ENCODE measurements at places on chromosomes 7 and 10. TPM values are rescaled to one million over a fixed set of nuclear protein-coding genes. Genes with fewer than 3 reads are reported as not detected.

- no peak for DNase-seq
- H3K27me3 ChIP-seq: no peaks in the 10 kb centered on the region
- H3K36me3 ChIP-seq: no peaks in the 10 kb centered on the region
- H3K4me3 ChIP-seq: no peak overlapping the region
- H3K27ac ChIP-seq: no peak overlapping the region
Observed at GRCh38 chr10:62512732-62513475, 138.7 kb downstream of the ZNF365 start.

GRCh38 chr7:39882148-39882784, 67.8 kb upstream of the CDK13 start:
- H3K36me3 ChIP-seq: no peaks in the 10 kb centered on the region
- DNase-seq: peak; percentile 65
- H3K4me3 ChIP-seq: no peak overlapping the region
- H3K4me1 ChIP-seq: no peaks in the 10 kb centered on the region
- H3K27ac ChIP-seq: no peak overlapping the region

DNA sequence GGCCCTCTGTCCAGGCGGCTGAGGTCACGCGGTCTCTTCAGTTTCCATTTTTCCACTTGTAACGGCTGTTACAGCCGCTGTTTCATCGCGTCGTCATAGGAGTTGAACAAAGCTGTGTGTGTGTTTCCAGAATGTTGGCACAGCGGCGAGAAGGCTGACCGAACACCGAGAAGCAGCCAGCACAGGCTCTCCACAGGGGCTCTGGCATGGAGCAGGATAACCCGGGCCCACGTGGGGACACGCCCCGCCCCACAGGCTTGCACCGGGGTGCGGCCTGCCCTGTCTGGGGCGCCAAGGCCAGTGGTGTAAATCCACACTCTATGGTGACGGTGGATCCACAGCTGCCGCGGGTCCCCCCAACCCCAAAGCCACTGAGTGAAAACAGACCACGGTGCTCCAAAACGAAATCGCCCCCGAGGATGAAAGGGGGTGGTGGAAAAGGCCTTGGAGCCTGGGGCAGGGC, 448.2 kb downstream of the DNAJB6 start:
- no peak overlapping the region for H3K27ac ChIP-seq
- no peaks in the 10 kb centered on the region for H3K4me1 ChIP-seq
- no peak for DNase-seq
- H3K4me3 ChIP-seq: no peak overlapping the region
- H3K27me3 ChIP-seq: no peaks in the 10 kb centered on the region
- H3K36me3 ChIP-seq: no peaks in the 10 kb centered on the region

DNA sequence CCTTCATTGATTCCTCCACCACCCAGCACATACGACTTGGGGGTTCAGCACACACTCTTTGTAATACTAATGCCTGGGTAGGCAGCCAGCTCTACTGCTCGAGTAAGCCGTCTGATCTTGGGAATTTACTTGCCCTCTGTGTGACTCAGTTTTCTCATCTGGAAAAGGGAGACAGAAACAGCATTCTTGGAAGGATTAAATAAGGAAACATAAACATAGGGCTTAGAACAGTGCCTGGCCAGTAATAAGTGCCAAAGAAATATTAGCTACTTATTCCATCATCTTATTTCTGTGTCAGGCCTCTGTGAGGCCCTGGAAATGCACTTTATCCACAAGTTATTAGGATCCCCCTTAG, 130.1 kb downstream of the TNS3 start:
- H3K4me1 ChIP-seq: peaks cover 45% of the 10 kb centered on the region

Gene TEX36
- polyA plus RNA-seq: not detected

- H3K4me1 ChIP-seq: no peaks in the 10 kb centered on the region
- H3K4me3 ChIP-seq: no peak overlapping the region
- no peak for DNase-seq
- no peaks in the 10 kb centered on the region for H3K36me3 ChIP-seq
- no peak overlapping the region for H3K27ac ChIP-seq
- no peaks in the 10 kb centered on the region for H3K27me3 ChIP-seq
Observed at GRCh38 chr10:10730471-10731043, 287.1 kb upstream of the CELF2 start.

GRCh38 chr7:158024351-158024715, 563.3 kb downstream of the PTPRN2 start:
- H3K27ac ChIP-seq: no peak overlapping the region
- H3K36me3 ChIP-seq: no peaks in the 10 kb centered on the region
- H3K27me3 ChIP-seq: no peaks in the 10 kb centered on the region
- no peaks in the 10 kb centered on the region for H3K4me1 ChIP-seq

DNA sequence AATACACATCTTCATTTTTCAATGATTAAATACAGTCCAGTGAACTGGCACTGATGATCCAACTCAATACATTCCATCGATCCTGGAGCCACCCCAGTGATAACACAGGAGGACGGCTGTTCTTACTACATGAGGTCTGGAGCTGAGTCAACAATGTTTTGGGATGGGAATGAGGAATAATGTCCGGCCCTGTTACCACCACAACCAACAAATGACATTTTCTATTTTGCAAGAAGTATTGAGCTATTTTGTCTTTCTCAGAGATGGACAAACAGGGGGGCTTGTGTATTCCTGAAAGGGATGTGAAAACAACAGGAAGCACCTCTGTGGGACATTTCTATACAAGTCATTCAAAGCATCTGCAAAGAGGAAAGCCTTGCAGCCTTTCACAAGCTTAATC, 249.2 kb downstream of the PARD3 start:
- H3K36me3 ChIP-seq: no peaks in the 10 kb centered on the region
- no peaks in the 10 kb centered on the region for H3K4me1 ChIP-seq
- no peaks in the 10 kb centered on the region for H3K27me3 ChIP-seq
- no peak for DNase-seq
- H3K27ac ChIP-seq: no peak overlapping the region

Gene C7orf33
- not detected for polyA plus RNA-seq

DNA sequence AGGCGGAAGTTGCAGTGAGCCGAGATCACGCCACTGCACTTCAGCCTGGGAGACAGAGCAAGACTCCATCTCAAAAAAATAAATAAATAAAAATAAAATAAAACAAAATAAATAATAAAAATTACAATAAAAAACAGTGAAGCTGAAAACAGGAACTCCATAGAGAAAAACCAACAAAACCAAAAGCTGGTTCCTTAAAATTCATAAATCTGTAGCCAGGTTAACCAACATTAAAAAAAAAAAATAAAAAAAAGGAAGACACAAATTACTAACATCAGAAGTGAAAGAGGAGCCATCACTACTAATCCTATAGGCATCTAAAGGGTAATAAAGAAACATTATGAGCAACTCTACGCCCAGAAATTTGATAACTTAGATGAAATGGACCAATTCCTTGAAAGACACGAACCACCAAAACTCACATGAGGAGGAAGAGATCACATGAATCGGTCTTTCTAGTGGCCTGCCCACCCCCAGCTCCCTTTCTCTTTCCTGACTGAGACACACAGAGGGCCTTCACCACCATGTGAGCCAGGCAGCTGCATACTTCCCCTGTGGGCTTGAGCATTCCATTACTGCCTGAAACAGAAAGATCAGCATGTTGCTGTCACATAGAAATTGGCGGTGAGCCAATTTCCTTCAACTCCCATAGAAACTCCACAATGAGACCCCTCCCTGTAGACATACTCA, 208.7 kb downstream of the MAD1L1 start:
- DNase-seq: no peak
- no peaks in the 10 kb centered on the region for H3K27me3 ChIP-seq
- no peaks in the 10 kb centered on the region for H3K4me1 ChIP-seq
- H3K27ac ChIP-seq: no peak overlapping the region
- no peak overlapping the region for H3K4me3 ChIP-seq
- H3K36me3 ChIP-seq: no peaks in the 10 kb centered on the region

Gene CRPPA
- 0.45 TPM for polyA plus RNA-seq

DNA sequence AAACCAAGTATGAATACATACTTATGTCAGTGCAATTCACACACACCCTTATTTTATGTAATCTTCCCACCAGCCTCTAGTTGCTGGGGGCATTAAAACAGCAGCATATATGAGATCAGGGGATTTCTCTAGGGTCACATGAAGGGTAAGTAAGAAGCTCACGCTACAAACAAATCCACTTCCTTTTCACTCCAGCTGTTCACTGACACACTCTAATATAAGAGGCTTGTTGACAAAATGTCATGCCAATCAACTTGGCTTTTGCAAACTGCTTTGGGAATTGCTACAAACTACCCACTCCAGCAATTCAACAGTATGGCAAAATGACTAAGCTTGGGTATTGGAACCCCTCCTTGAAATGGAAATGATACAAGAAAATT, 10.3 kb downstream of the FAM3C start:
- DNase-seq: peak; percentile 33
- H3K36me3 ChIP-seq: no peaks in the 10 kb centered on the region
- H3K27me3 ChIP-seq: no peaks in the 10 kb centered on the region
- peak overlapping the region; percentile 0 for H3K27ac ChIP-seq

Gene CHN2
- 22.3 TPM for polyA plus RNA-seq

Gene CALHM3
- polyA plus RNA-seq: not detected

- H3K4me1 ChIP-seq: peaks cover 7% of the 10 kb centered on the region
- peak overlapping the region; percentile 49 for H3K4me3 ChIP-seq
- DNase-seq: peak; percentile 91
- H3K27me3 ChIP-seq: no peaks in the 10 kb centered on the region
- H3K27ac ChIP-seq: peak overlapping the region; percentile 95
- H3K36me3 ChIP-seq: no peaks in the 10 kb centered on the region
Observed at GRCh38 chr7:101017064-101017777, 2.7 kb upstream of the MUC17 start.

Gene ICA1
- 32.1 TPM for polyA plus RNA-seq

- no peak overlapping the region for H3K4me3 ChIP-seq
- no peak for DNase-seq
- H3K36me3 ChIP-seq: peaks cover 17% of the 10 kb centered on the region
- H3K4me1 ChIP-seq: peaks cover 33% of the 10 kb centered on the region
- no peaks in the 10 kb centered on the region for H3K27me3 ChIP-seq
Observed at GRCh38 chr10:132589015-132589414, 51.4 kb downstream of the INPP5A start.

Gene SPDYE1
- 0.80 TPM for polyA plus RNA-seq

Gene PYROXD2
- polyA plus RNA-seq: 4.6 TPM

Gene OR13A1
- not detected for polyA plus RNA-seq

- H3K36me3 ChIP-seq: no peaks in the 10 kb centered on the region
- no peak for DNase-seq
- H3K27me3 ChIP-seq: no peaks in the 10 kb centered on the region
- no peak overlapping the region for H3K4me3 ChIP-seq
Observed at GRCh38 chr7:4800926-4801838, 25.8 kb downstream of the AP5Z1 start.

DNA sequence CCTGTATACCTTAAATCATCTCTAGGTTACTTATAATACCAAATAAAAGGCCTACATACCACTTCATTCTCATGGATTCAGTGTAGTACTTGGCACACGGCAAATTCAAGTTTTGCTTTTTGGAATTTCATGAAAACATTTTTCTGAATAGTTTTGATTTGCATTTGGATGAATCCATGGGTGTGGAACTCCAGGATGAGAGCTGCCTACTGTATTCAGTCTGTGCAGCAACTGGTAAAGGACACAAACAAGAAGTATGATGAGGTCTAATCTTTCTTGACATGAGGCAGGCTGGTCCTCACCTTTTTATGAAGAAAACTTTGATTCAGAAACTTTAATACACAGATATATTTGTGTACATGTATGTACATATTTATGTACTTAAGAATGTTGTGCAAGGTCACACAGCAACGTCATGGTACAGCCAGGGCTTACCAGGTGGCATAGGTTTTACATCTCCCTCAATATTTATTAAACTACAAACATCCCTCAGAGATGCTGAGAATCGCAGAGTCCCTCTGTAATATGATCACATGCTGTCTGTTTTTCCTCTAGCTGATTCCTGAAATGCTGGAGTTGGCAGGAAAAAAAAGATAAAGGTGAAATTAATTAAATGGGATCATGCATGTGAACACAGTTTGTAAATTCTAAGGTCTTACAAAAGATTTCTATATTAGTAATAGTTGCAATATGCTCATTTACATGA, 239.6 kb downstream of the PRKG1 start:
- no peaks in the 10 kb centered on the region for H3K4me1 ChIP-seq
- H3K4me3 ChIP-seq: no peak overlapping the region
- H3K27ac ChIP-seq: no peak overlapping the region
- H3K36me3 ChIP-seq: no peaks in the 10 kb centered on the region

- H3K4me1 ChIP-seq: no peaks in the 10 kb centered on the region
- H3K4me3 ChIP-seq: no peak overlapping the region
- H3K27me3 ChIP-seq: no peaks in the 10 kb centered on the region
Observed at GRCh38 chr7:53315981-53316380, 280.5 kb downstream of the POM121L12 start.

GRCh38 chr7:22090512-22090911, 144.8 kb upstream of the CDCA7L start:
- no peaks in the 10 kb centered on the region for H3K4me1 ChIP-seq
- H3K27ac ChIP-seq: no peak overlapping the region
- H3K27me3 ChIP-seq: no peaks in the 10 kb centered on the region
- no peaks in the 10 kb centered on the region for H3K36me3 ChIP-seq

DNA sequence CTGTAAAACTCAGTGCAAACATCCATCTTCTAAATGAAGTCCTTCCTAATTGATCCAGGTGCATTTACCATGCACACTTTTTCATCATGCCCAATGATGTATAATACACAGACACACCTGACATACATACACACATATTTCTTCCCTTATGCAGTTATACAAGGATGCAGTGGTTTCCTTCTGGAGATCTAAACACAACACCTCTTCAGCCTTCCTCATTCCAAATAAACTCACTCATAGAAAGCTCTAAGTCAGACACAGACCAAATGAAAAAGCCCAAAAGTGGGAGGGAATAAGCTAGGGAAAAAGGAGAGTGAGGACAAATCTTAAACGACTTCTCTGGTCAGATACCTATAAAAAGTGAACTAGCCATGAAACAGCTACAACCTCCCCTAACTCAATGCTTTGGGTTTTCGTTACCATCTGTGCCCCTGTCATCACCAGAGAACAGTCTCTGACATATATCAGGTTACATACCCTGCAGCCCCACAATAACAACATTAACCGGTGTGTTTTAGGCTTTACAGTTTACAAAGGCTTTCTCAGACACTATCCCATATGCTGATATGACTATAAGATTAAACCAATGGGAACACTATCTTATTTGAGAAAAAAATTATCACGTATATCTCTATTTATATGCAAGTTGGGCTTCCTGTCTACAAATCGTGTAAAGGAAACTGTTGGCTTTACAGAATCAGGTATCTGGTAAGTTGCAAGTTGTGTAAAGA, 675.2 kb downstream of the PHTF2 start:
- H3K36me3 ChIP-seq: no peaks in the 10 kb centered on the region
- H3K4me3 ChIP-seq: no peak overlapping the region
- DNase-seq: no peak
- no peaks in the 10 kb centered on the region for H3K4me1 ChIP-seq
- no peaks in the 10 kb centered on the region for H3K27me3 ChIP-seq
- H3K27ac ChIP-seq: no peak overlapping the region

Gene NFE2L3
- 12.5 TPM for polyA plus RNA-seq

Gene GJD4
- 0.03 TPM for polyA plus RNA-seq

- H3K4me3 ChIP-seq: no peak overlapping the region
- no peaks in the 10 kb centered on the region for H3K4me1 ChIP-seq
- no peak for DNase-seq
Observed at GRCh38 chr7:31857172-31857571, 170.2 kb downstream of the PPP1R17 start.

GRCh38 chr10:26090026-26090425, 126.5 kb upstream of the GAD2 start:
- H3K36me3 ChIP-seq: peaks cover 2% of the 10 kb centered on the region
- H3K4me3 ChIP-seq: no peak overlapping the region
- H3K27ac ChIP-seq: no peak overlapping the region
- no peak for DNase-seq

Gene AMPH
- not detected for polyA plus RNA-seq

All from small intestine (tissue), 16 donors.